Upper lobe of right lung (tissue), 1 donor: ENCODE measurements at places on chromosomes 7 and 10. TPM values are rescaled to one million over a fixed set of nuclear protein-coding genes. Genes with fewer than 3 reads are reported as not detected.

Gene NKX1-2
- not detected for total RNA-seq

Gene PRR15
- total RNA-seq, result 2.1 TPM

GRCh38 chr10:116775488-116776400, 33.4 kb upstream of the HSPA12A start:
- H3K27me3 ChIP-seq, result no peaks in the 10 kb centered on the region
- no peak for DNase-seq
- H3K4me3 ChIP-seq, result no peak overlapping the region
- no peaks in the 10 kb centered on the region for H3K36me3 ChIP-seq

GRCh38 chr10:20429742-20430141, 467.4 kb downstream of the NEBL start:
- H3K4me3 ChIP-seq, result no peak overlapping the region
- no peak overlapping the region for H3K27ac ChIP-seq
- H3K27me3 ChIP-seq, result no peaks in the 10 kb centered on the region
- H3K4me1 ChIP-seq, result no peaks in the 10 kb centered on the region

DNA sequence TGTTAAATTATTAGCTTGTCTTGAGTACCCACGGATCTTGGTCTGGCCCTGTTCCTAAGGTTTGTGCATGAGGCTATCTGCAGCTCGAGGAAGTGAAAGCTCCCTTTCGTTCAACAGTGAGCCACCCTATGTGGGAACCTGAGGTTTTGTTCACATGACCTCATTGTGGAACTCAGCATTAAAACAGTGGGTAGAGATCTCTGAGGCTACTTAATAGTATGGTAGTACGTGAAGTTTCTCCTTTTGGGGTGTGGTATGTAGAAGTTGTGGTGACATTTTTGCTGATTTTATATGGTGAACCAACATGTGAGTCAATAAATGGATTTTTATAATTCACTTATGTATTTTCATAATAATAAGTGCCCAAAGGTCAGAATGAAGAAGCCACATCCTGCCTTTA, 252.7 kb upstream of the FERD3L start:
- no peaks in the 10 kb centered on the region for H3K27me3 ChIP-seq
- no peak overlapping the region for H3K27ac ChIP-seq
- no peak for DNase-seq
- no peaks in the 10 kb centered on the region for H3K4me1 ChIP-seq
- H3K36me3 ChIP-seq, result no peaks in the 10 kb centered on the region
- H3K4me3 ChIP-seq, result no peak overlapping the region
